ENCODE measurements at places on chromosomes 6 and 20.

GRCh38 chr6:111534231-111534751 lies 51.3 kb upstream of the REV3L start:
- DNase-seq: peak; percentile 88

DNA sequence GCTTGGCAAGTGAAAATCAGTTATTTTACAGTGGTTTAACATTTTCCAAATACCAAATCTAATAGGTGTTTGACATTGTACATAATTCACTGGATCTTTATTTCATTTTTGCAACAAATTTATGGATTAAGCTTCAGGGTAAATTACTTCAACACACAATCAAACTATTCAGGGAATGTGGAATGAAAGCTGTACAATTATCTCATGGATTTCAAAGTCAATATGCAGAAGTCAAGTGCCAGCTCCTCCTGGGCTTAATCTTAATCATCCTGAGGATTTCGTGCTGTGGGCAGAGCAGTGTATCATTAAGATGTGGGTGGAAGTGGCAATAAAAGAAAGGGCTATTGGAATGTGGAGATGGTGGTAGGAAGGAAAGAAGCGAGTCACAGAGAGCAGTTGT lies 548.8 kb downstream of the COL12A1 start:
- DNase-seq: no peak

DNA sequence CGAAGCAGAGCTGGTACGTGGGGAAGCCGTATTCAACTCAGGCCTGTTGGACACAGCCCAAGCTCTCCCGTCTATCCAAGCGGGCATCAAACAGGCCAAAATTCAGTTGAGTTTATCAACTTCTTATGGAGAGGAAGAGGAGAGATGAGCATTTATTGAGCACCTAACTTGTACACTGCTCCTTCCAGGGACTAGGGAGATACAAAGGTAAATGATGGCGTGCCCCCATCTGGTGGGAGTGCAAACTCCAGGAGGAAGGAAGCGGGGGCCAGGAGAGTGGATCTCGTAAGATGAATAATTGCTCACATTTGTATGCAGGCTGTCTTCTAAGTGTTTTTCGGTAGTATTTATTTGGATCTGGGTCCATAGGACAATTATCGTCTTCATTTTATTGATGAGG lies 146.6 kb downstream of the SOBP start:
- no peak for DNase-seq

GRCh38 chr6:137705160-137706082 lies 161.6 kb upstream of the TNFAIP3 start:
- DNase-seq: peak; percentile 64

DNA sequence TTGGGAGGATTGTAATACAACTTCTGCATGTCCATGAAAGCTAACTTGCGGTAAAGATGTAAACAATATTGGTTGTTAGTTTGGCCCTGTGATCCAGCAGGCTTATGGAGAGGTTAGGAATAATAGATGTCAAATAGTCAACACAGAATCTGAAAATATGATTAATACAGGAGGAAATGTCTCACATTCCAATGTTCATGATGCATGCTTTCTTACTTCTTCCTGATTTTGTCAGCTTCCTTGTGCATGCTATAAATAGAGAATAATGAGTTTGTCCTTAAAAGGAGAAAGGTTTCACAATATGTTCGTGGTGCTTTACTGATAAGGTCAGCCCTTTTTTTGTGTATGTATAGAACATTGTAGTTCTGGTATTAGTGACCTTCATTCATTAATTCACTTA lies 136.7 kb downstream of the MMUT start:
- DNase-seq: no peak

DNA sequence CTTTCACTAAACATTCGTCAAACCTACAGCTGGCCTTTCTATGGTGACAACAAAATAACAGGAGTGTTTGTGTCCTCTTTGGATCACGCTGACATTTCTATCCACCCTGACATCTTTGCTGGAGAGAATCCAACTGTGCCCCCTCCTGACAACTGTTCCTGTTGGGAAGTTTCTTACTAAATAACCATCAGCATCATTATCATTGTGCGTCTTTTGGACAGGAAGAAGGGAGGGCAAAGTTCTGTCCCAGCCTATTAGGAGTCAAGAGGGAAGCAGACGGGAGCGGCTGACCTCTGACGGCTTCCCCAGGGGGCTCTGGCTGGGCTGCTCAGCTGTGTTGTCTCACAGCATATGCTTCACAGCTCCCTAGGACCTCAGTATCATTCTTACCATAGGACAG lies 195.9 kb upstream of the SULF2 start:
- peak; percentile 40 for DNase-seq

GRCh38 chr6:157322792-157323254 lies 496 bp downstream of the TMEM242 start:
- no peak for DNase-seq

DNA sequence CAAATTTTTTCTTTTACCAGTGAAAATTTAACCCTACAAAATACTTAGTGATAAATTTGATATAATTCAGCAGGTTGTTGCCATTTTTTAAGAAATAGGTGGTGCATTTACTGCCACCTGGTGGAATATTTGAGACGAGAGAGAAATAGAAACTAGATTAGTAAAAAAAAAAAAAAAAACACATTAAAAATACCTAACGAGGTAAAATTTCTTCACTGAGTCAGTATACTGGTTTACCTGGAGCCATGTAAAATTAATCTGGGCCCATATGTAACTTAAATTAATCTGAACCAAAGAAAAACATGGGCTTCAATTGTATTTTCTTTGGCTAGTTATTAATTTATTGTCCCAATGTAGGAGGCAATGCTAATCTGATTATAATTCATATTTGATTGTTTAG lies 520.8 kb downstream of the EPM2A start:
- DNase-seq: peak; percentile 71

DNA sequence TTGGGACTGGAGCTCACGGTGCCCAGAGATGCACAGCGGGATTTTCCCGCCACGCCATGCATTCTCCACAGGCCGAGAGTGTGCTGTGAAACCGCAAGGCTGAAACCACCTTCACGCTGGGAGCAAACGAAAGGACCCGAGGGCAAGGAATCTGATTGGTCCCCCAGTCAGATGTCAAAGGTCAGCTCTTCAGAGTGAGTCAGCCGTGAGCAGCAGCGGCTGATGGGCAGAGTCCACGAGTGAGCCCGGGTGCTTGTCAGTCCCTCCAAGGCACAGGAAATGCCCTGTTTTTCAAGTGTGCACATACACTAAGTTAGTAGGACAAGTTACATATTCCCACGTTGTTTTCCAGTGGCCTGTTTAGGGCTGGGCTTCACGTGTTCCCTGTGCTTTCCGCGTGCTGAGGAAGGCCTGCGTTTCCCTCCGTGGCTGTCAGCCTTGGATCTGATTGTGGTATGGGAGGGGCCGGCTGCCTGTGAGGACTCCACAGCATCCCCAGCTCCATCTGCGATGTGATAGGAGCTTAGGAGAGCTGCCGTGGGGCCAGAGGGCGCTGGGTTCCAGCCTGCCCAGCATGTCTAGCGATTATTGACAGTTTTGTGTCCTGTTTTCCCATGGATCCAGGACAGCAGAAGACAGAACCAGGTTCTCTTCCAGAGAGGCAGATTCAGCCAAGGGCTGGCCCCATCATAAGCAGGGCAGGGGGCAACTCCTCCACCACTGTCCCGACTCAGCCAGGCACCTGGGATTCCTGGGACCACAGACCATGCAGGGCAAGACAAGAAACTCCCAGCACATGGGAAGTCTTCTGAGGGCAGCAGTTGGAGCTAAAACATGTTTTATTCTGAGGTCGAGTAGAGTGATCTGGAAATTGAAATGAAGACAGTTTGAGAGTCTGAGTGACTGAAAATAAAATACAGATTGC lies 38.2 kb upstream of the FRMD1 start:
- no peak for DNase-seq

- no peak for DNase-seq
Measured at GRCh38 chr6:98904096-98904495, 43.6 kb downstream of the FBXL4 start.

- peak; percentile 73 for DNase-seq
Measured at GRCh38 chr6:28211840-28212509, 13.1 kb upstream of the ZSCAN9 start.

DNA sequence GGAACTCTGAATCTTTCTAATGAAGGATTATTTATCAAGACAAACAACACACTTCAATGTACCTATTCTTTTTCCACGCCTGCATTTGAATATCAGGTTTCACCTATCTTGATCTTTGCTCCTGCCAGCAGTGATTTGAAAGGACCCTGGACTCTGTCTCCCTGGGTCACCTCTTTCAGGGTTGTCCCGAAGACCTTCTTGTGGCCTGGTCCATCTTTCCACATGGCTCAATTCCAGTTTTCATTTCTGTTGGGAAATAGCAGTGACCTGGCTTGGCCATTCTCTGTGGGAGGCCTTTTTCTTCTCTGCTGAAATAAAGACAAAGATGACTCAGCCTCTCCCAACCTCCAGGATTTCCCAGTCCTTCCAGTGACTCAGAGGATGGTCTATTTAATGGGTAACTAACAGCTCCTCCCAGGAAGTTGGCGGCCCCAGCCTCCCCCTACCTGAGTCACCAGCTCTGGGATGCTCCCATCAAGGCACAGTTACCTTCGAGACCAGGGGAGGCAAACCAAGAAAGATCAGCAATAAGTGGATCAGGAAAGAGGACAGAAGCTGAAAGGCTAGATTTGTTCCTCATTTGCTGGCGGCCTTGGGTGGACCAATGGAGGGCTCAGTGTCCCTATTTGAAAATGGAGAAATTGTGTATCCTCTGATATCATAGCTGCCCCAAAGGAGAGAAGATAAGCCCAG lies 120.2 kb upstream of the RNF24 start:
- DNase-seq: peak; percentile 53

DNA sequence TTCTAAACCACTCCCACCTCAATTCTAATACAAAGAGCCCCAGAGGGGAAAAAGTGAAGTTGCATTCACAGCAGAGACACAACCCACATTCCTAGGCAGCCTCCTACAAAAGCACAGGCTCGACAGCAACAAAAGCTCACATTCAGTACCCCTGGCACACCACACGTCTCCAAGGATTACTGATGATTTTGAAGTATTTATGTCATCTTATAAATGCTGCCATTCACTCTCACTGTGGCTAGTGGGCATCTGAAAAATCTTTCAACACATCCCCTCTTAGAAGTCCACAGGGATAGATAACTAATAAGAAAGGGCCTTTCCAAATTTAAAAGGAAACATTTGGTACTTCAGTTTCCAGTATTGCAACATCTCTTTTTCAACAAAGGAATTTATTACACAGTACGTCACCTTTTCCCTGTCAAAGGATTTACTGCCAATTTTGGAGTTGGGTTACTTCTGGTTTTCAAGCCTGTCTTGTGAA lies 146.7 kb downstream of the TASP1 start:
- DNase-seq: no peak

DNA sequence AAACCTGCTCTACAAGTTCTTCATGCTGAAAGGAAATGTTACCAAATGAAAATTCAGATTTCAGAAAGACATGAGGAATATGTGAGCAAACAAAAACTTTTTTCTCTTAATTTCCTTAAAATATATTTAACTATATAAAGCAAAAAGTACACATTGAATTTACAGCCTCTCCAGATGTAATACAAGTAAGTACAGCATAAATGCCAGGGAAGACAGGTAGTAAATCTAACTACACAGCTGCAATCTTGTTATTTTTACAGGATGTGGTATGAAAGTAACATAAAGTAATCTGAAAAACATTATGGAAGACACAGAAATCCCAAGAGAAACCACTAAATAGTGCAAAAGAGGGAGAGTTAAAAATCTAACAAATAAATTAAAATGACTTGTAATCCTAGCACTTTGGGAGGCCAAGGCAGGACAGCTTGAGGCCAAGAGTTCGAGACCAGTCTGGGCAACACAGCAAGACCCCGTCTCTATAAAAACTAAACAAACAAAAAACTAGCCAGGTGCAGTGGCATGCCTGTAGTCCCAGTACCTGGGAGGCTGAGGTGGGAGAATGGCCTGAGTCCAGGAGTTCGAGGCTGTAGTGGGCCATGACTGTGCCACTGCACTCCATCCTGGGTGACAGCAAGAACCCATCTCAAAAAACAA lies 50.7 kb downstream of the FAM8A1 start:
- DNase-seq: no peak

- no peak for DNase-seq
Measured at GRCh38 chr6:104638841-104639290, 220.9 kb downstream of the HACE1 start.

DNA sequence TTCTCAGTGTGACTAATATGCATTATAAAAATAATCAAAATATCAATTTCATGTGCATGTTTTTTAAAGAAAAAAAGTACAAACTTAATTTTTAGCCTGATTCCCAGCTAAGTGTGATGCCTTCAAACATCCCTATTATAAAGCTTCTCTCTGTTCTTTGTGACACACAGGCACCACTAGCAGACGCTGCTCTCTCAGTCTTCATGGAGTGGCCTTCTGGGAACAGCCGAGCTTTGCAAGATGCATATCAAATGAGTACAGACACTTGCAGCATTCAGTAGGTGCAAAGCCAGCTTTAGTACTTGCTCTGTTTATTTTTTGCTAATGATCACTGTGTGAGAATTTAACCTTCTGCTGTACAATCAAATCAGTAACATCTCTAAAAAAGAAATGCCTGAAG lies 340.0 kb downstream of the ADGRB3 start:
- peak; percentile 45 for DNase-seq

DNA sequence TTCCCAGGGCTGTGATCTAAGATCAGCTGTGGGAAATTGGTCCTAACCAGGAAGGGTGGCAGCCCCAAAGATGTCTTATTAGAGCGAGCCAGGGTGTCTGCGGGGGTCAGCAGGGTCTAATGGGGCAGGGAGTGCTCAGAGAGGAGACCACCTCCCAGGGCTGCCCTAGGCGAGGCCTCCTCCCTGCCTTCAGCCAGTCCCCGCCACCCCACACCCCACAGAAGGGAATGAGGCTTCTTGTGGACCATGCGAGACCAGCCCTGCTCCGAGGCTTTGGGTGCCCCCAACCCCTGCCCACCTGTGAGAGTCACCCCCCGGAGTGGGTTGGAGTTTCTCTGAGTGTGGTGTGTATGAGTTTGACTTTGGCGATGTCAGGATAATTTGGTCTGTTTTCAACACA lies 37.8 kb downstream of the SYNJ2 start:
- no peak for DNase-seq

GRCh38 chr6:29887330-29887818 lies 55.0 kb upstream of the HLA-A start:
- DNase-seq: peak; percentile 7

GRCh38 chr6:159378411-159379328 lies 209.5 kb downstream of the FNDC1 start:
- DNase-seq: no peak

GRCh38 chr20:5402903-5403531 lies 86.3 kb upstream of the PROKR2 start:
- DNase-seq: peak; percentile 53

DNA sequence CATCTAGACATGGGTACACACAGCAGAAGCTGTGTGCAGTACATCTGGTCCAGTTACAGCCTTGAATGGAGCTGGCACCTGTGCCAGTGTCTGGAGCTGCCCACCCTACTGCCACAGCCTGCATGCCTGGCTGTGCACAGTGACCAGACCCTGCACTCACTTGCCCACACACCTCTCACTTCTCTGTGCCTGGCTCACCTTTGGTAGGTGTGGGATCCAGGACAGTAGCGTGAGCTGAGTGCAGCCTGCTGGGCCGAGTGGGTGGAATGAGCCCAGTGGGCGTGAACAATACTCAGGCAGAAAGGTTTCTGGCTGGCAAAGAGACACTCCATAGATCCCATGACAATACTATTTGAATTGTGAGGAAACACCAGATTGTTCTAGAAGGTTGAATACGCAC lies 839.5 kb upstream of the FLRT3 start:
- no peak for DNase-seq

- no peak for DNase-seq
Measured at GRCh38 chr6:108697561-108698161, 136.9 kb downstream of the FOXO3 start.

- no peak for DNase-seq
Measured at GRCh38 chr20:41367956-41368355, 1.3 kb upstream of the EMILIN3 start.

Measured in NCI-H69 (cell line).